Activated naive CD8-positive, alpha-beta T cell treated with anti-CD3 and anti-CD28 coated beads for 36 hours (primary cell): ENCODE measurements at places on chromosomes 2 and 18. TPM values are rescaled to one million over a fixed set of nuclear protein-coding genes. Genes with fewer than 3 reads are reported as not detected.

GRCh38 chr2:142991295-142991694 lies 113.8 kb downstream of the KYNU start:
- no peak overlapping the region for H3K4me3 ChIP-seq
- no peaks in the 10 kb centered on the region for H3K4me1 ChIP-seq
- H3K27me3 ChIP-seq, result peaks cover 3% of the 10 kb centered on the region

GRCh38 chr2:96916156-96916630 lies 46.3 kb upstream of the SEMA4C start:
- peaks cover 33% of the 10 kb centered on the region for H3K4me1 ChIP-seq
- no peaks in the 10 kb centered on the region for H3K27me3 ChIP-seq
- no peak overlapping the region for H3K27ac ChIP-seq
- no peak overlapping the region for H3K4me3 ChIP-seq
- DNase-seq, result no peak

- no peaks in the 10 kb centered on the region for H3K36me3 ChIP-seq
- peaks cover 18% of the 10 kb centered on the region for H3K4me1 ChIP-seq
- DNase-seq, result no peak
- no peaks in the 10 kb centered on the region for H3K27me3 ChIP-seq
- no peak overlapping the region for H3K27ac ChIP-seq
- no peak overlapping the region for H3K4me3 ChIP-seq
Measured at GRCh38 chr2:59922450-59922849, 631.0 kb downstream of the BCL11A start.

METTL8 gene
- 52.7 TPM for total RNA-seq

GRCh38 chr2:11419781-11420180 lies 46.2 kb downstream of the E2F6 start:
- no peak overlapping the region for H3K4me3 ChIP-seq
- no peak for DNase-seq
- H3K27ac ChIP-seq, result no peak overlapping the region
- peaks cover 3% of the 10 kb centered on the region for H3K36me3 ChIP-seq
- H3K27me3 ChIP-seq, result no peaks in the 10 kb centered on the region
- H3K4me1 ChIP-seq, result no peaks in the 10 kb centered on the region

TMEM178A gene
- 0.16 TPM for total RNA-seq

- H3K27me3 ChIP-seq, result no peaks in the 10 kb centered on the region
- no peaks in the 10 kb centered on the region for H3K36me3 ChIP-seq
- no peak overlapping the region for H3K4me3 ChIP-seq
- DNase-seq, result no peak
Measured at GRCh38 chr18:48752478-48752877, 198.3 kb downstream of the SMAD7 start.

GRCh38 chr2:7057865-7058400 lies 140.7 kb downstream of the RNF144A start:
- no peak for DNase-seq
- peak overlapping the region; percentile 60 for H3K4me3 ChIP-seq
- H3K4me1 ChIP-seq, result peaks cover 22% of the 10 kb centered on the region
- H3K36me3 ChIP-seq, result peaks cover 31% of the 10 kb centered on the region
- no peaks in the 10 kb centered on the region for H3K27me3 ChIP-seq

DNA sequence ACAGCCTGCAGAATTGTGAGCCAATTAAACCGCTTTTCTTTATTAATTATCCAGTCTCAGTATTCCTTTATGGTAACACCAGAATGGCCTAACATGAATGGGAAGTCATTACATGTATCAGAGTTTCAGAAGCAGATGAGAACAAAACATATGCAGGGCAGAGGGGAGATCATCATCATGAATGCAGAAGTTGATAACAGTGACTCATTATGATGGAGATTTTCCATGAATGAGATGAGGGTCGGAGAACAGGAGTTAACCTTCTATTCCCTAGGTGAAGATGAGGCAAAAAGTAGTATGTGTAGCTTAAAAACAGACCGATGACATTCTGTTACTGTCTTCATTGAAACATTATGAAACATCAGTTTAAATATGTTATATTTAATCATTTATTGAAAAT lies 59.5 kb upstream of the PPM1B start:
- H3K36me3 ChIP-seq, result no peaks in the 10 kb centered on the region
- H3K27ac ChIP-seq, result no peak overlapping the region
- no peaks in the 10 kb centered on the region for H3K27me3 ChIP-seq
- peaks cover 12% of the 10 kb centered on the region for H3K4me1 ChIP-seq

DNA sequence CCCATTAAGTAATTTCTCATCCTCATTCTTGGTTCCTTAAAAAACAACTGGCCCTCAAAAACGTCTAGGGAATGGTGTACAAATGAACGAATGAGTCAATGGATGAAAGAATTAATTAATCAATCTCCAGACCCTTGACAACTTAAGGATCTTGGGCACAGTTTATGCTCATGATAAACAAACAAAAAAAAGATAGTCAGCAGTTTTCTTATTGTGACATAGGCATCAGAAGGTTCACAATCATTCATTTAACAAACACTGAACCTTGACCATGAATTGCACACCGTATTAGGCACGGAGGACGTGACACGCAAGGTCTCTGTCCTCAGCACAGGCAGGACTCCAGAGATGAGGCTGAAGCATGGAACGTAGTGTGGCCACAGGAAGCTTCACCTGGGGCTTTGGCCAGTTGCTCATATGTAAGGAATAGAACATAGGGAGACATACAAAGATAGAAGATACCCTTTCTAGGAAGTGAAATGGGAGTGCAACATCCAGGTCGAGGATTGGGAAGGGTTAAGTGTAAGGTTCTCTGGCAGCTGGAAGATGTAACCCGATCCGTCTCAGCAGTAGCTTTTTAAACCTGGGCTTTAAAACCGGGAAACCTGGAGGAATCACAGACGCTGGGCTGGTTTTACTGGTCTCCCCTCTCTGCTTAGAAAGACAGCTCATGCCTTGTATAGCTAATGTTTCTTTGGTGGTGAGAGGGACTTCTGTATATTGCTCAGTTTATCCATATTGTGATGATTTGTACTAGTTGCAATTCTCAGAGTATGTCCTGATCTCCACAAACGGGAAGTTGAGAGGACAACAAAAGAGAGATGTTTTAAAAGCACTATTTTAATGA lies 8.9 kb upstream of the LTBP1 start:
- H3K36me3 ChIP-seq, result no peaks in the 10 kb centered on the region
- no peak for DNase-seq
- H3K4me3 ChIP-seq, result no peak overlapping the region
- peaks cover 32% of the 10 kb centered on the region for H3K27me3 ChIP-seq

- H3K27ac ChIP-seq, result no peak overlapping the region
- no peak for DNase-seq
- no peak overlapping the region for H3K4me3 ChIP-seq
- H3K4me1 ChIP-seq, result no peaks in the 10 kb centered on the region
- H3K36me3 ChIP-seq, result no peaks in the 10 kb centered on the region
- no peaks in the 10 kb centered on the region for H3K27me3 ChIP-seq
Measured at GRCh38 chr2:83017366-83018090, 1441.6 kb downstream of the SUCLG1 start.

- H3K4me1 ChIP-seq, result peaks cover 2% of the 10 kb centered on the region
- H3K36me3 ChIP-seq, result no peaks in the 10 kb centered on the region
- no peak overlapping the region for H3K27ac ChIP-seq
- H3K27me3 ChIP-seq, result peaks cover 78% of the 10 kb centered on the region
- no peak overlapping the region for H3K4me3 ChIP-seq
Measured at GRCh38 chr2:42044939-42045338, 2.9 kb upstream of the PKDCC start.
